Kidney epithelial cell (primary cell): ENCODE measurements at places on chromosomes 12 and 14. TPM values are rescaled to one million over a fixed set of nuclear protein-coding genes. Genes with fewer than 3 reads are reported as not detected.
A peak's percentile ranks its signal among the peaks of the same experiment; 100 is the strongest.

- DNase-seq: peak; percentile 82
These were observed 121.7 kb upstream of the FUT8 start for GRCh38 chr14:65290830-65291229.

DNA sequence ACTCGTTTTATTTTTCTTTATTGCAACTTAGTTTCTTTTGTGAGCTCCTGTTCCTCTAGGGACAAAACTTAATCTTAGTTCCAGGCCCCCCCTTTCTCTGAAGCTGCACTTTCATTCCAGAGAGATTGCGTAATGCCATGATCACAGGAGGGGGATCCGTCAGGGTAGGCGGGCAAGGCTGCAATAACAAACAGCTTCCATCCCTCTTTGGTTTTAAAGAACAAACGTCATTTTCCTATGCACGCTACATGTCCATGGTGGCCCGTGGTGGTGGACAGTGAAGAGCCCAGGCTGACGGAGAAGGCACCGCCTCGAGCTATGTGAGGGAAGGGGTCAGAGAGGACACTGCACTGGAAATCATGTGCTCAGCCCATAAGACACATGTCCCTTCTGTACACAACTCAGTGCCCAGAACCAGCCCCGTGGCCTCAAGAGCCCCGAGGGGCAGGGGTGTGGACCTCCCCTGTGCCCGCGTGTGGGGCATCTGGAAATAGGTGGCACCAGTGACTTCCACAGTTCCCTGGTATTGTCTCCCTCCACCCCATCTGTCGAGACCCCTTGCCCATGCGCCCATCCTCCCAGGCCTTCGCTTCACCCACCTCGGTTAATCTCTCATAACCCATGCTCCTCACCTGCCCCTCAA is 161.4 kb downstream of the ADGRD1 start:
- no peak for DNase-seq

- DNase-seq: no peak
These were observed 161.5 kb downstream of the DERA start for GRCh38 chr12:16072678-16073077.

GRCh38 chr12:53980104-53980801 is 4.7 kb upstream of the HOXC10 start:
- no peak for DNase-seq

GRCh38 chr12:112198120-112198733 is 72.9 kb downstream of the TRAFD1 start:
- DNase-seq: peak; percentile 21

DNA sequence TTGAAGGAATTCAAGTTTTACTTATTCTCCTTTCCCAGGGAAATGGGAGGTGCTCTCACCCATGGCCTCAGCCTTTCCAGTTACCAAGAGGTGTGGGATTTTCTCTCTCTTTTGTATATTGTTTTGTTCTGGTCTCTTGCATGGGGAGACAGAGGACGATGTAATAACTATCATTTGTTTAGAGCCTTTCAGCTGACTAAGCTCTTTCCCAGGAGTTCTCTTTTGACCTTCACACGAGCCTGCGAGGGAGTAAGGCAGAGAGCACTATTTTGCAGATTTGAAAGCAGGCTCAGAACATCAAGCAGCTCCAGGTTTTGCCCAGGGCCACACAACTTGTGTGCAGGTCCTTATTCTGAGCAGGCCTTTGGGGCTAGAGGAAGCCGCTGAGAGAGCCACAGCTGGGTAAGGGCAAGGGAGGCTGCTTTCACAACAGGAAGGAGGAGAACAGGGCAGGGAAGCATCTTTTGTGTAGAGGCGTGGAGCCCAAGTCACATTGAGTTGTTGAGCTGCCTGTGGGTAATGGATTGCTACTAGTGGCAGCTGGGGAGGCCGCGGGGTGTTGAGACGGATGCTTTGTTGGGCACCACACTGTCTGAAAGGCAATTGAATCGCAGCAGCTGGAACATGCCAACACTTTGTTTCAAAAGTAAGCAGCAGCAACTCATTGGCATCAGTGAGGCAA is 116.2 kb downstream of the PRMT8 start:
- DNase-seq: no peak

- DNase-seq: no peak
These were observed 67.9 kb upstream of the PDZRN4 start for GRCh38 chr12:41120211-41120610.

GRCh38 chr14:98792171-98792570 is 479.8 kb downstream of the BCL11B start:
- DNase-seq: no peak

DNA sequence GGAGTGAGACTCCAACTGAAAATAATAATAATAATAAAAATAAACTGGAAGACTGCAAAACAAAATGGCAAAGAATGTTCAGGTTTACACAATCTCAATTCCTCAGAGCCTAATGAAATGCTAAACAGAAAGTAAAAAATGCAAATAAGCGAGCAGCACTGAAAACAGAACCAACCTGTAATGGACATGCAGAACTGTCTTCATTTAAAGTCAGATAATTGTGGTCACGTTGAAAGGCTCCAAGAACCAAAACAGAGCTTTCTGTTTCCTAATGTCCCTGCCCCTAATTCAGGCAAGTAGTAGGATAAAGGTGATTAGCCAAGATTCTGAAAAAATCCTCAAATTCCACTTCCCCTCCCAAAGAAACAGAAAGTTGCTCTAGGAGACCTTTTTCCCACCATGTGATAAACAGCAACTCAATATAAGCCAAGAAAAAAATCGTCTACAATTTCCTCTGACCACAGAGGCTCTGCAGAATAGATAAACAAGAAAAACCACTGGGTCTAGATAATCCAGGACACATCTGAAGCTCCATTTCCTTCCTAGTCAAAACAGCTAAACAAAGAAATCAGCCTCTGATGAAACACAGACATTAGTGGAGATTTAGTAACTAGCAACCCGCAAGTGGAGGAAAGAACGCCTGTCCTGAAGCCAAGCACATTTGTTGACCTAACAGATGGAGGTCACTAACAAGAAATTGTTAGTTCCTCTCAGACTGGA is 3.0 kb downstream of the MIS18BP1 start:
- DNase-seq: no peak

GRCh38 chr14:78959674-78960264 is 789.6 kb downstream of the NRXN3 start:
- peak; percentile 31 for DNase-seq

DNA sequence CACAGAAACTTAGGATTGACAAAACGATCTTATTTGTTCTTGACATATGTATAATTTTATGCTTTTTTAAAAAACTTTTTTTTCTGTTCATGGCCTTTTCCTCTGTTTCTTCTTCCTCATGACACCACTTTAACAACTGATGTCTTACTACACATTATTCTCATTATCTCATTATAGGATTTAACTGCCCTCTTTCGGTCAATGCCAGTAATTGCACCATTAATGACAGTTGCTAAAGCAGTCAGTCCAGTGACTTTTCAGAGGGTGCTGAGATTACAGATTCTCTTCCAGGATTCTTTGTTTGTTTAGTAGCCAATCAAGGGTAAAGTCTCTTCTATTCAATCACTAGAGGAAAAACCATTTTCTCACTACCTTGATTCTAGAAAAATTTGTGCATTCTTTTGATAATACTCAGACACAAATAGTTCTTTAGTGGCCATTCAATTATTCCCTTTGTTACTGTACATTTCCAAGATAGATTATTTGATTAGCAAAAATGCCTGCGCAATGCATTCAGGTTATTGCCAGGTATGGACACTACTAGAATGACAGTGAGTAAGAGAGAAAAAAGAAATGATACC is 50.1 kb downstream of the KLRG1 start:
- no peak for DNase-seq

DNA sequence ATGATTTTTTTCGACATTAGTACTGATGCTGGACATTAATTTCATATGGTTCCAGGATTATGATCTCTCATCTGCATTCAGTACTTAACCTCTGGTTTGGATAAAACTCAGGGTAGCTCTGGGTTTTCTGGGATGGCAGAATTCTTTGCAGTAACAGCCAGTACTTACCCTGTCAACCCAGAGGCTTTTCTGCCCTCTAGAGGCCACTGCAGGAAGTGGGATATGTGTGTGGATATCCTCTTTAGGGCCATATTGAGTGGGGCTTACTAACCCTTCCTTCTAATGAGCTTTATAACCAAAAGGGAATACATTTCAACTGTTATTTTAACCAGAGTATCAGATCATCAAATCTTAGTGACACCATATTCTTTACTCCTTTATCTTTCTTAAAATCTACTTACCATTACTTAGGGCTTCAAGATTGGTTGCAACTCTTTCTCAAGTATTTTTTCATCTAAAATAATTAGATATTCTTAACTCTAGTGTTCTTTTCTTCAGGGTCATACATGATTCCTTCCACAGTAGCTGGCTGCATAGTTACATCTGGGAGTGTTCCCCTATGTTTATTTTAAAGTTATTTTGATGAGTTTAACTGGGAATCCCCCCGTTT is 488.0 kb upstream of the STXBP6 start:
- DNase-seq: no peak

GRCh38 chr14:106694638-106695393 is 1168.4 kb downstream of the TMEM121 start:
- DNase-seq: no peak

- no peak for DNase-seq
These were observed 112.6 kb downstream of the KCNK10 start for GRCh38 chr14:88210426-88210825.

GRCh38 chr12:29516431-29516875 is 19.0 kb upstream of the OVCH1 start:
- DNase-seq: no peak

- no peak for DNase-seq
These were observed 44.0 kb downstream of the KICS2 start for GRCh38 chr12:64178122-64178521.

DNA sequence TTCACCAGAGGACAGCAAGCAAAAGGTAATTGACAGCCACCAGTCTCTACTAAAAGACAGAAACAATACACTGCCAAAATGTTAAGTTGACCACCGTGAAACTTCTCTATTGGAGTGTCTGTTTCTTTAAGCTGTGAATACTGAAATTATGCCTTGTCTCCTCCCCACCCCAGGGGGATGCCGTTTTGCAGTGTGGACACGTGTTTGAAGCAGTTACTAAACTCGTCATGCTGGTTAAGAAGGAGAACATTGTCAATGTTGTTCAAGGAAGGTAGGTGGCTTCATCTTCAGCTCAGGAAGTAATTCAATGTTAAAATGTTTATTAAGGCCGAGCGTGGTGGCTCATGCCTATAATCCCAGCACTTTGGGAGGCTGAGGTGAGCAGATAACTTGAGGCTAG is 32.8 kb downstream of the KCTD10 start:
- DNase-seq: no peak

GRCh38 chr12:43245947-43246346 is 306.1 kb downstream of the ADAMTS20 start:
- no peak for DNase-seq

GRCh38 chr14:103546652-103547454 is 15.6 kb downstream of the BAG5 start:
- DNase-seq: no peak

GRCh38 chr14:24289649-24290280 is 9.8 kb downstream of the DHRS1 start:
- no peak for DNase-seq

DNA sequence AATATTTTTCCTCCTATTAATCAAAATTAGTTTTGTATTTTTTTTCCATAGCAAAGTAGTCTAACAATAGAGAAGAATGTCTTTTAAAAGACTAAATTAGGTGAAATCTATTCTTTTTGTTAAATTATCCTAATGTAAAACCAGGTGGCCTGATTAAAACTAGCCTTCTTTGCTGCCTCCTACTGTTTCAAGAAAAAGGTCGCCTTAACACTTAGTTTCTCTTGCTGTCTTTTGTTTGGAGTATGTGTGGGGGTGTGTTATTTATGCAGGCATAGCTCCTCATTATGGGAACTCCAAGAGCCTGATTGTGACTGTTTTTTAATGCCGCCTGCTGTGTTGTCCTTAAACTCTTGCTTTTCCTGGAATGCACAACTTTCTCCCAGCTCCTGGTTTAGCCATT is 855.3 kb downstream of the DIO2 start:
- DNase-seq: no peak

DNA sequence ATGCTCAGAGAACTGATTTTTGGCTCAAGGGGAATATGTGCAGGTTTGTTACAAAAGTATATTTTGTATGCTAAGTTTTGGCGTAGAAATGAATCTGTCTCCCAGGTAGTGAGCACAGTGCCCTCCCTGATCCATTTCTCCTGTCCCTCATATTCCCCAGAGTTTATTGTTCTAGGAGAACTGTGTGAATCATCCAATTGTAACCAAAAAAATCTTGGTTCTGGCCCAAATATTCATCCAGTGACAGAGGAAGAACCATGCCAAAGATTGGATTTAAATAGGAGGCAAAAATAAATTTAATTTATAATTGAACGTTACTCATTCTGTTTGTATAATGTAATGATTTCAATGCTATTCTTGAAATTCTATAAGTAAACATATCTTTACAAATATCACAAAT is 4.8 kb downstream of the CATSPERB start:
- no peak for DNase-seq

DNA sequence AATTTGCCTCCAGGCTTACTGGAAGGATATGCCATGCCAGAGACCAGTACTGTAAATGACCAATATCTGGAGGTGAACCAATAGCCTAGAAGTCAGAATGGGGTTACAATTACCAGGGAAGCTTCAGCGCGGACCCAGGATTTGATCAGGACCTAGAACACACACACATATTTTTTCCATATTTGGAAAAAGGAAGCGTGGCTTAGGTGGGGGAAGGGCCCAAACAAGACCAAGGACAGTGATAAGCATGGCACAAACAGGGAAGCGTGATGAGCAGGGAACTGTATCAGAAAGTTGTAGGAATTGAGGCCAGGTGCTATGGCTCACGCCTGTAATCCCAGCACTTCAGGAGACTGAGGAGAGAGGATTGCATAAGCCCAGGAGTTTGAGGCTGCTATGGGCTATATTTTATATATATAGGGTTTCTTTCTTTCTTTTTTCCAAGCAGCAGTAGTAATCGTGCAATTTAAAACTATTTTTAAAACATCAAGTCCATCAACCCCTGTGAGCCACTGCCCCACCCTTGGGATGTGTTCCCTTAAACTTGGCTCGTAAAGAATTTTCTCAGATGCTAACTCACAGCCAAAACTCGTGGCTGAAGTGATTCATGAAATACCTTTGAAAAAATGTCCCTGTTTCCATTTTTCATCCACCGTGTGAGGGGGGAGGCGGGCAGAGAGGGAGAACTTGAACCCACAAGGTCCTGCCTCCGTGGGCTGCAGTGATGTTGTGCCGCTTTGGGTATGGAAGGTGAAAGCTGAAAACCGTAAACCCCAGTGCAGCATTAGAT is 16.7 kb downstream of the HRK start:
- DNase-seq: no peak

GRCh38 chr14:96676166-96676565 is 121.0 kb upstream of the VRK1 start:
- peak; percentile 9 for DNase-seq

GRCh38 chr14:104390941-104391901 is 188.3 kb upstream of the C14orf180 start:
- no peak for DNase-seq

ZNF740 gene
- 9.1 and 9.9 TPM in 2 replicates for total RNA-seq

RNASE13 gene
- total RNA-seq: not detected in 2 replicates

FOS gene
- 5.5 and 9.2 TPM in 2 replicates for total RNA-seq

P2RX7 gene
- total RNA-seq: 0.29 and 0.96 TPM in 2 replicates

ASPG gene
- 0.21 TPM in 1 of 2 replicates, not detected in the other for total RNA-seq

C14orf180 gene
- total RNA-seq: not detected in 2 replicates

UNG gene
- 38.2 and 49.3 TPM in 2 replicates for total RNA-seq

DYRK2 gene
- total RNA-seq: 28.7 and 35.8 TPM in 2 replicates

KLHL33 gene
- total RNA-seq: 0.08 TPM in 1 of 2 replicates, not detected in the other

ORMDL2 gene
- 37.0 and 42.6 TPM in 2 replicates for total RNA-seq

MGP gene
- total RNA-seq: 2.2 and 4.0 TPM in 2 replicates

MYF6 gene
- not detected in 2 replicates for total RNA-seq

BATF gene
- 0.14 TPM in 1 of 2 replicates, not detected in the other for total RNA-seq

DHRS2 gene
- 3.6 and 5.8 TPM in 2 replicates for total RNA-seq

SMCO2 gene
- total RNA-seq: 0.58 and 1.5 TPM in 2 replicates

C14orf39 gene
- total RNA-seq: 0.58 TPM in 1 of 2 replicates, not detected in the other

KLHDC1 gene
- 0.54 and 1.9 TPM in 2 replicates for total RNA-seq

RNF212B gene
- not detected in 2 replicates for total RNA-seq

TBX5 gene
- not detected in 2 replicates for total RNA-seq

GLI1 gene
- total RNA-seq: 1.6 TPM in 2 replicates
